ENCODE measurements at places on chromosomes 11 and 22.

DNA sequence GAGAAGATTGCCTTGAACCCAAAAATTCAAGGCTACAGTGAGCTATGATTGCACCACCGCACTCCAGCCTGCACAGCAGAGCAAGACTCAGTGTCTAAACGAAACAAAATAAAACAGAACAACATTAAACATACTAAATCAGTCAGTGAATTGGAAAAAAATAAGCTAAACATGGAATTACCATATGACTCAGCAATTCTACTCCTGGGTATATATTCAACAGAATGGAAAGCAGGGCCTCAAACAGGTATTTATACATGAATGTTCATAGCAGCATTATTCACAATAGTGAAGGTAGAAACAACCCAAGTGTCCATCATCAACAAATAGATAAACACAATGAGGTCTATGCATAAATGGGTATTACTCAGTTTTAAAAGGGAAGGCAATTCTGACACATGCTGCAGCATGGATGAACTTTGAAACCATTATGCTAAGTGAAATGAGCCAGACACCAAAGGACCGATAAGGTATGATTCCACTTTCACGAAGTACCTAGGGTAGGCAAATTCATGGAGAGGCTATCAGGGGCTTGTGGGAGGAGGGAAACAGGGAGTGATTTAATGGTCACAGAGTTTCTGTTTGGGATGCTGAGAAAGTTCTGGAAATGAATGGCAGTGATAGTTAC is 15.5 kb downstream of the NTM start:
- DNase-seq: no peak

GRCh38 chr11:26947904-26948639 is 45.8 kb upstream of the FIBIN start:
- DNase-seq: peak; percentile 46

DNA sequence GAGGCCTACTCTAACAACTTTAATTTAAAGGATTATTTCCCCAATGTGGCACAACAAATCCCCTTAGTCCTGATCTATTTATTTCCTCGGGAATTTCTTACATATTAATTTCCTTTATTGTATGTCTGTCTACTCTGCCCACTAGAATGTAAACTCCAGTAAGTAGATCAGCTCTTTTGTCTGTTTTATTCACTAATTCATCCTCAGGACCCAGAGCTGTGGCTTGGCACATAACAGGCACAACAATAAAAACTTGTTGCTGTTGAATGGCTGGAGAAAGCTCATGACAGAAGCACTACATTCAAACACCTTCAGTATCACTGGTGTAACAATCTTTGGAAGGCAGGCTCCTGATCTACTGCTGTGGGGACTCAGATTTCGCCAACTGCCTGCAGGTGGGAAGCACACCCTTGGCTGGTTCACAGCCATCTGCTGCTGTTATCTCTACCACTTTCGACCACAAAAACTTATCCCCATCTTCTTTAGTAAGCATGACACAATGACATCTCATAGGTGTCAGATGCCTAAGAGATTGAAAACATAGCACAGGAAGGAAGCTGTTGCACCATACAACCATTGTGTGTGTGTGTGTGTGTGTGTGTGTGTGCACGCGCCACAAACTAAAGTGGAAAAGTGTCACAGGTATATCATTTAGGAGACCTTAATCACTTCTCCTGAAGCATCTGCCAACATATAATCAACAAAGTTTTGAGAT is 11.9 kb downstream of the HIRA start:
- no peak for DNase-seq

DNA sequence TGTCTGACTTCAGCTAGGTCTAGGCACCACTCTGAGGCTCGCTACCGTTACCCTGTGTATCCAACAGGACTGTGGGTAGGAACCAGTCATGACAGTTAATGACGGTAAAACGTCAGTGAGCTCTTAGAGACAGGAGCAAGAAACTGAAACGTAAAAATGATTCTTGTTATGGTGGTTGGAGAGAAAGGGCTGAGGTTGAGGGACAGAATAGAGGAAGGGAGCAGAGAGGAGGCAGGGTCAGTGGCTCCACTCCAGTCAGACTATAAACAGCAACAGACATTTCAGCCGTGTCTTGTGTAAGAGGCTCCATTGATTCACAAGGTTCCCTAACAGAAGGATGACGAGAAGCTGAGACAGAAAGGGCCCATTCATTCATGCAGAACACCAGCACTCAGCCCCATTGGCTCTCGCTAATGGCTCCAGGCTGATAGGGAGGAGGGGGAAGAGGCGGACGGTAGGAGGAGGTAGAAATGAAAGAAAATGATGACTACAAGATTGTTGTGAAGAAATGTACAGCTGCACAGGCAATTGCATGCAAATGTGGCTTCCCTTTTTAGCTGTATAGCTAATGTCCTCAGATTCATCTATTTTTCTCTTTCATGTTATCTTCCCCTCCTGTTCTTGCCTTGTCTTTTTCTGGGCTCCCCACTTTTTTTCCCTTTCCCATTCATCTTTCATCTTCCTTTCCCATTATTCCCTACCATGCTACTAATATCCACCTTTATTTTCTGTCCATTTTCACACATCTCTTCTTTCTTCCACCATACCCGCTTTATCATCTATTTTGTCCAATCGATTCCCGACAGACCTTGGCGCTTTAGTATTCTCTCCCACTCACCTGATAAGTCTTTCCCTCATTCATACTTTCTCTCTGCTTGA is 34.3 kb downstream of the ETS1 start:
- DNase-seq: peak; percentile 16

GRCh38 chr11:59791639-59792038 is 18.9 kb downstream of the MRPL16 start:
- DNase-seq: no peak

DNA sequence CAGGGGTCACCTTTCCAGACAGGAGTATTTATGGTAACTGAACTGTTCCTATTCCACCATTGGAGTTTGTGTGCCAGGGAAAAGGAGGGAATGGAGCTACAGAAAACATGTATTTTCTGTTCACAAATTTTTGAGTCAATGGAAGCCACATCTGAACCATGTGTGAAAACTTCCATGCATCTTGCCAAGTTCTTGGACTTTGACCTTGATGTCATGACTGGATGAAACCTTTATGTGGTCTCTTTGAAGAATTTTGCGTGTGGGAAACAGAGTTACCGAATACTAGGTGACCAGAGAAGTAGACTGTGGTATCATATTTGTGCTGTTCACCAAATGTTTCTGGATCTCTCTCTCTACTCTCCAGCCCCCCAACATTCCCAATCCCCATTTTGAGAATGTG is 104.8 kb downstream of the CD44 start:
- no peak for DNase-seq

- DNase-seq: no peak
Measured at GRCh38 chr11:61487342-61488025, 21.1 kb upstream of the LRRC10B start.

GRCh38 chr11:124172101-124172500 is 11.0 kb upstream of the OR10D3 start:
- no peak for DNase-seq

- DNase-seq: no peak
Measured at GRCh38 chr11:44905131-44905866, 45.4 kb downstream of the TP53I11 start.

DNA sequence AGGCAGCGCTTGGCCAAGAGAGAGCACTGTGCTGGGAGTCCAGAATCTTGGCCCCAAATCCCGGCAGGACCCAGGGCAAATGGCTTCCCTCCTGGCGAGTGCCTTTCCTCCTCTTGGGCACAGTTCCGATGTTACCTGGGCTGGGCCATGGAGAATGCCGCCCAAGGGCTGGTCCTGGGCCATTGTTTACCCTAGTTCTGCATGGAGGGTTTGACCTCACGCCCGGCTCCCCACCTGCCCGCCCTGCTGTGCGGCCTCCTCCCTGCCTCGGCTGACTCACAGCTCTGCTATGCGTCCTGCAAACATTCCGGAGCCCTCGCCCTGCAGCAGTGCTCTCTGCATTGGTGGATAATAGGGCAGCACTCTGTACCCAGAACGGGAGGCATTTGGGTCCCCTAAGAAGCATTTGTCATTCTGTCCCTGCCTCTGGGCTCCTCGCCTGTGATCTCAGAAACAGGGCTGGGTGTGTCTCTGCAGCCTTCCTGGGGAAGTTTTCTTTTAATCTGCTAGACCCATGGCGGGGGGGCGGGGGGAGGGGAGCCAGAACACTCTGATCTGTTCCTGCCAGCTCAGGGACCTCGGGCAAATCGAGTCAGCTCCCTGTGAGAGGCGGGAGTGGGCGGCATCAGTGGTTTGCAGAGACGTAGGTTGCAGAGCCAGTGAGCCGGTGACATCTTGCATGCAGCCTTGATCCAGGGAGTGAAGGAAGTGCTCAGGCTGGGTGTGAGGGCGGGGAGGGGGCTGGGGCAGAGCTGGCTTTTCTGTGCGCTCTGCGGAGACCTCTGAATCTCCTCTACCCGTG is 32.9 kb upstream of the SMIM38 start:
- peak; percentile 87 for DNase-seq

DNA sequence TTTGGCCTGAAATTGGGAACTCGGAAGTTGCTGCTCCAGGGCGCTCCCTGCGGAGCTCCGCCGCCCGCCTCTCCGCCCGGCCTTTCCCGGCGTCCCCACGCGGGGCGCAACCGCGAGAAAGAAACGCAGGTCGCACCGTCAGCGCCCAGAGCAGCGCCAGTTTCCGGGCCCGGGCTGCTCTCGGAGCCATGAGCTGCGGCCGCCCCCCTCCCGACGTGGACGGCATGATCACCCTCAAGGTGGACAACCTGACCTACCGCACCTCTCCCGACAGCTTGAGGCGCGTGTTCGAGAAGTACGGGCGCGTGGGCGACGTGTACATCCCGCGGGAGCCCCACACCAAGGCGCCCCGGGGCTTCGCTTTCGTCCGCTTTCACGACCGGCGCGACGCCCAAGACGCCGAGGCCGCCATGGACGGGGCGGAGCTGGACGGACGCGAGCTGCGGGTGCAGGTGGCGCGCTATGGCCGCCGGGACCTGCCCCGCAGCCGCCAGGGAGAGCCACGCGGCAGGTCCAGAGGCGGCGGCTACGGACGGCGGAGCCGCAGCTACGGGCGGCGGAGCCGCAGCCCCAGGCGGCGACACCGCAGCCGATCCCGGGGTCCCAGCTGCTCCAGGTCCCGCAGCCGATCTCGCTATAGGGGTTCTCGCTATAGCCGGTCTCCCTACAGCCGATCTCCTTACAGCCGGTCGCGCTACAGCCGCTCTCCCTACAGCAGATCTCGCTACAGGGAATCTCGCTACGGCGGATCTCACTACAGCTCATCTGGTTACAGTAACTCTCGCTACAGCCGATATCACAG is 521 bp downstream of the SRSF8 start:
- DNase-seq: peak; percentile 71

- no peak for DNase-seq
Measured at GRCh38 chr11:14374922-14375830, 16.2 kb upstream of the RRAS2 start.

DNA sequence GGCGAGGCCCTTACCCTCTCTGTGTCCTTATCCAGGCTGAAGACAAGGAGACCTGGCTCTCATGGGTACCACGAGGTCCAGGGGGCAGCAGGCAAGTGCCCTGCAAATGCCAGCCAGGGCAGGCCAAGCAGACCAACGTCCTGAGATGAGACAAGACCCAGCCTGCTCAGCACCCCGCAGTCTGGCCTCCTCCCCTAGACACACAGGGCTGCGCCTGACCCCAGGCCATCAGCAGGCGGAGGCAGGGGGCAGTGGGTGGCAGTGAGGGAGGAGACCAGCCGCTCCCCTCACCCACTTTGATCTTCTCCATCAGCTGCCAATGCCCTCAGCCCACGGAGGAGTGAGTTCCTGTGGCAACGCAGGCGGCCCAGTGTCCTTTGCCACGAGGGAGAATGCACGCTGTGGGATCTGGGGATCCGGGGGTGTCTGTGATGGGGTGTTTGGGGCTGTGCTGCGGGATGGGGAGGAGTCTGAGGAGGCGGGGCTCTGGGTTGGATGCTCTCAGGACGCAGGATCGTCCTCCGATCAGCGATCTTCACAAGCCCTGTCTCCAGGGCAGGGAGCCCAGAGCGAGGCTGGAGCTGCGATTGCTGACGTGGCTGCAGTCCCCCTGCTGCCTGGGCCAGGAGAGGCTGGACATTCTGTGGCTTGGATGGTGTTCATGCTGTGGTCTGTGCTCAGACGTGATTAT is 30.5 kb upstream of the PPARA start:
- no peak for DNase-seq

- DNase-seq: peak; percentile 20
Measured at GRCh38 chr11:8959546-8960166, 4.6 kb downstream of the TMEM9B start.

- no peak for DNase-seq
Measured at GRCh38 chr11:95145430-95146060, 55.9 kb downstream of the ENDOD1 start.

DNA sequence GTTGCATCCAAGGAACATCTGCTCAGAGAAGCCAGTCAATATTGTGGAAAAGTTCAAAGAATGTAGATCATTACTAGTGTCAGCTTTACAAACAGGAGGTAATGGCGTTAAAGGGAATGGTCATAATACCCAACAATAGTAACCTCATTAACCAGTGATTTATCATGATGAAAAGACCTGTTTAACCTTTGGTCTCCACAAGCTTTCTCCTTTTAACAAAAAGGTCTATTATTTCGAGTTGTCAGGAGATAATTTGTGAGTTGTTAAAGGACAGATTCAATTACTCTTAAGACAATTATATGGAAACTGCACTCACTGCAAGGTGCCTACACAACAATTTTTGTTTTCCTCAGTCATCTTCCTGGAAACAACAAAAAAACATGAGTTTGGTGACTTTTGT is 73.8 kb upstream of the HTATIP2 start:
- no peak for DNase-seq

DNA sequence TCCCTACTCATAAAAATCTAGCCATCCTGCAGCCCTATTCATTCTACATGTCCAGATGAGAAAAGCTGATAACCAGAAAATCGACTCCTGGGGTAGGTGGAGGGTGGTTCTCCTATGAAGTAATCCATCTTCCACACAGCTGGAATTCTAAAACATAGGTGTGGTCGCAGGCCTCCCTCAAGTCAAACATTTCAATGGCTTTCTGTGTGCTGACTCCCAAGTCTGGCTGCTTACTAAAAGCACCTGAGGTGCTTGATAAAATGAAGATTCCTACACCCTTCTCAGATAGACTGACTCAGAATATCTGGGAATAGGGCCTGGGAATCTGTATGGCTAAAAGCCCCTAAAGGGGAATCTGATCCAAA is 26.1 kb downstream of the IRAG1 start:
- peak; percentile 13 for DNase-seq

- DNase-seq: no peak
Measured at GRCh38 chr11:125376117-125376516, 119.9 kb downstream of the FEZ1 start.

DNA sequence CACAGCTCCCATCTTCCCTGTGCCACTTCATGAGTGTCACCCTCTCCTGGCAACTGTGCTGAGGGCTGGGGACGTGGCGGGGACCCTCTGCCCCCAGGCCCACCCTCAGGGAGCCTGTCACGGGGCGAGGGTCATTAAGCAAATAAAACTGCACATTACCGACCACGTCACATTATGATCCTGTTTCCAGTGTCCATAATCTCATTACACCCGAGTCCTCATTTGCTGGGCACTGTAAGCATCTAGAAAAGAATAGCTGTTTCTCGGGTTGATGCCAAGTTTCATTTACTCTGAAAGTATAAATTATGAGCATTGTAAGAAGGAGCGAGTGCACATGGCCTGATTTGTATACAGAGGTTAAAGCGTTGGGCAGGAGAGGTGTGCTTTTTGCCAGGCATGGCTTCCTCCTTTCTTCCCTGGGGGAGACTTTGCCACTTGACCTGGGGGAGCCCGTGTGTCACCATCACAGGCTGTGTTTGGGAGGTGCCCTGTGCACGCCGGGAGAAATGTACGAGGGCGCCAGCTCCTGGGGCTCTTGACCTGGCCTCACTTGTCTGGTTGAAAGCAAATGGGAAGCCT is 50.5 kb downstream of the LRP5 start:
- no peak for DNase-seq

- no peak for DNase-seq
Measured at GRCh38 chr11:116697639-116698038, 75.1 kb downstream of the BUD13 start.

Data from foreskin keratinocyte (primary cell).